Liver (tissue), 10 donors: ENCODE measurements at places on chromosomes 4 and X. TPM values are rescaled to one million over a fixed set of nuclear protein-coding genes. Genes with fewer than 3 reads are reported as not detected.
A peak's percentile ranks its signal among the peaks of the same experiment; 100 is the strongest.

- DNase-seq: no peak
- no peaks in the 10 kb centered on the region for H3K4me1 ChIP-seq
- H3K27me3 ChIP-seq: no peaks in the 10 kb centered on the region
- no peaks in the 10 kb centered on the region for H3K36me3 ChIP-seq
Observed at GRCh38 chr4:156238171-156238570, 284.5 kb upstream of the CTSO start.

- H3K36me3 ChIP-seq: no peaks in the 10 kb centered on the region
- H3K4me3 ChIP-seq: no peak overlapping the region
- no peak overlapping the region for H3K27ac ChIP-seq
- H3K27me3 ChIP-seq: no peaks in the 10 kb centered on the region
Observed at GRCh38 chrX:13418126-13419097, 98.6 kb upstream of the ATXN3L start.

The RIPPLY1 gene
- 3.0 TPM for polyA plus RNA-seq

The LRIT3 gene
- 0.07 TPM for polyA plus RNA-seq

DNA sequence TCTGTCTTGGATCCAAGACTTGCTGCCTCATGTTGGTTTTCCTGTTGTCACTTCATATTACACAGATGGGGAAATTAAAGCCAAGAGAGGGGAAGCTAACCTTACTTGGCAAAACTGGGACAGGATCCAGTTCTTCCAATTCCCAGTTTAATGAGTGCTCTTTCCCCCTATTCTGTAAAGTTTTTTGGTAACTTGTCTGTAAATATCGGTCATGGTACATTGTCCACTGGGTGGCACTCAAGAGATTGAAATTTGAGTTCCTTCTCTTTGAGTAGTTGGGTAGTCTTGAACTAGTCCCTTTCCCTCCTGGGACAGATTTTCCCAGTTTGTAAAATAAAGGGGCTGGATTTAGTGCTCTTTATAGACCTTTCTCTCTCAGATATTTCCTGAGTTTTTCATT, 12.4 kb upstream of the EOLA2 start:
- H3K36me3 ChIP-seq: peaks cover 7% of the 10 kb centered on the region
- no peaks in the 10 kb centered on the region for H3K27me3 ChIP-seq
- no peaks in the 10 kb centered on the region for H3K4me1 ChIP-seq

The NPY1R gene
- 6.2 TPM for polyA plus RNA-seq

- peak overlapping the region; percentile 19 for H3K4me3 ChIP-seq
- DNase-seq: no peak
Observed at GRCh38 chr4:13541720-13542576, 2.4 kb downstream of the NKX3-2 start.

GRCh38 chr4:23952258-23952657, 62.4 kb upstream of the PPARGC1A start:
- H3K27me3 ChIP-seq: no peaks in the 10 kb centered on the region
- DNase-seq: no peak
- H3K4me1 ChIP-seq: no peaks in the 10 kb centered on the region
- H3K4me3 ChIP-seq: no peak overlapping the region
- H3K36me3 ChIP-seq: no peaks in the 10 kb centered on the region

The DIPK2B gene
- polyA plus RNA-seq: 1.1 TPM

The TMEM144 gene
- 0.56 TPM for polyA plus RNA-seq

The GPM6B gene
- polyA plus RNA-seq: 0.60 TPM

The CYTL1 gene
- not detected for polyA plus RNA-seq

DNA sequence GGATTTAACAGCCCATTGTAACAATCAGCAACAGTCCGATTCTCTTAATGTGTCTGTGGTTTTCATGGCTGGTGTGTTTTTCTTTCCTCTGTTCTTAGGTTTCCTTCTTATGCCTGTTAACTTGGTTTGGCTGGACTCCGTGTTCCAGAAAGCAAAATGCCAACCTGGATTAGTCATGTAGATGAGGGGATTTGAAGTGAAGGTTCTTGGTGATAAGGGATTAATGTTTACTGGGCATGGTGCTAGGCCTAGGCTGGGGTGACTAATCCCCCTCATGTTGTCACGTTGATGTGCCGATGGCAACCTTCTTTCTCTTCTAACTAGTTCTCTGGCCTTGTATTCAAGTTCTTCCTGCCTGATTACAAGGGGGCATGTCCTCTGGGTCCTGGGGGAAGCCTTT, 85.9 kb downstream of the REPS2 start:
- DNase-seq: no peak
- no peaks in the 10 kb centered on the region for H3K4me1 ChIP-seq
- no peaks in the 10 kb centered on the region for H3K36me3 ChIP-seq
- H3K27ac ChIP-seq: no peak overlapping the region

GRCh38 chr4:42656679-42656943, 294 bp downstream of the ATP8A1 start:
- H3K4me3 ChIP-seq: peak overlapping the region; percentile 64
- H3K4me1 ChIP-seq: no peaks in the 10 kb centered on the region
- peak overlapping the region; percentile 42 for H3K27ac ChIP-seq
- no peak for DNase-seq
- no peaks in the 10 kb centered on the region for H3K36me3 ChIP-seq
